ENCODE measurements at places on chromosomes 2 and 18.

DNA sequence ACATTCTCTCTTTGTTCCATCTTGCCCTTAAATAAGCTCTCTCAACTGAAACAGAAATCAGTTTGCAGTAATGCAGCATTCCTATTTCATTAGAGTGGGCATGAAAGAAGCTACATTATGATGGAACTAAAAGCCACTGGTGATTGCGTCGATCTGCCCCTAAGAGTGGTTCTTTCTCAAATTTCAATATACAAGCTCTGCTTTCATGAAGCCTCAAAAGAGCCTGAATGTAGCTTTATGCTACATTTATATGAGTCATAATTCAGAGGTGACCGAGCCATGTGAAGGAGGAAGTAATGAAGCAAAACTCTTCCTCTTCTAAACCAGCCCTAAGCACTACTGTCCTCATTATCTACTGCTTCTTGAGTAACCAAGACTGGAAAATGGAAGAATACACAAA lies 64.8 kb upstream of the CYTIP start:
- no peak for DNase-seq

DNA sequence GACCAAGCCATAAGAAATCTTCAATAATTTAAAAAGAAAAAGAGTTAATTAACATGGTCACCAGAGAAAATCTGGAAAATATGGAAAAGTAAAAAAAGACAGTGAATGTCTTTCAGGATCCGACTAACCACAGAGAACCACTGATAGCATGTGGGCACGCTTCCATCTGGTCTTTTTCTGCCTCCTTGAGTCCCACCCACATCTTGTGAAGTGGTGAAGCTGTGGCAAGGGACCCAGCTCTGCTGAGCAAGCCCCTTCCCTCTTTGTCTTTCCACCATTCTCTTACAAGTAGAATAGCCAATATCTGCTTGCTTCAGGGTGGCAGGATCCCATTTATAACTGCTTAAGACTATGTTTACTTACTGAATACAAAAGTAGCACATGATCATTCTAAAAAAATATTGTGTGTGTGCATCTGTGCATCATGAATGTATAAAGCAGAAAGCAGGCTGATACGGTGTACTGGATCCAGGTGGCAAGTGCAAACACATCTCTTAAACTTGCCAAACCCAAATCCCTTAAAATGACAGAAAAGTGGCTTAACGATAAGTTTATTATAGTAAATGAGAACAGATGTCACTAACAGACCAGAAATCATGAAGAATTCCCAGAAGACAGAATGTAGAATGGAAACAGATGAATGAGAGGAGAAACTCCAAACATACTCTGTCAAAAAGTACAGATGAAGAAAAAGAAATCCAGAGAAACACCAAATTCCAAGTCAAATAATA lies 52.3 kb downstream of the FOXI3 start:
- no peak for DNase-seq

DNA sequence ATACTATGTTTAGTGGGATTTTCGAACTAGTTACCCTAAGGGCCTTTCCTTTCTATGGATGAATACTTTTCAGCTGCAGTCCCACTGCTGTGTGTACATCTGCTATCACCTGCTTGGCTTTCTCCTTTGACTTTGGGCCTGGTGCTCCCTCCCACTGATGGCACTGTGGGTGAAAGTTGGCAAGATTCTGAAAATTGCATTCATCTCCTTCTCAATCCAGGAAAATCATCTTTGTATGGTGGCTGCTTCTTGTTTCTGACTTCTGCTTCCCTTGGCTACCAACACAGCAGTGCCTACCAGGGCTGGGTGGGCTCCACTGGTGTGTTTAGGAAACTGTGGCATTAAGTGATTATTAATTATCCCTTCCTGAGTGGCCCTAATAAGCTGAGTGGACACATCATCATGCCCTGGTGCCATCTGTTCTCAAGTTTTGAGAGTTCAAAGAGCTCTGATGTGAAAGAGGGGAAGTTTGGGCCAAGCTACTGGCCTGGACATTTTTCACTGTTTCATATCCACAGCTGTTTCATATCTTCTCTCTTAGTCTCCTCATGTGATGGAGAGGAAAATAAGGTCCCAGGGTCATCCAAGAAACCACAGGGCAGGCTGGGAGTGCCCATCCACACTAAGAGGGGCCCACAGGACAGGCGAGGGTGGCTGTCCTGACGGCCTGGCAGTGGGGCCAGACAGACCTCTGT lies 16.7 kb downstream of the HK2 start:
- DNase-seq, result no peak

DNA sequence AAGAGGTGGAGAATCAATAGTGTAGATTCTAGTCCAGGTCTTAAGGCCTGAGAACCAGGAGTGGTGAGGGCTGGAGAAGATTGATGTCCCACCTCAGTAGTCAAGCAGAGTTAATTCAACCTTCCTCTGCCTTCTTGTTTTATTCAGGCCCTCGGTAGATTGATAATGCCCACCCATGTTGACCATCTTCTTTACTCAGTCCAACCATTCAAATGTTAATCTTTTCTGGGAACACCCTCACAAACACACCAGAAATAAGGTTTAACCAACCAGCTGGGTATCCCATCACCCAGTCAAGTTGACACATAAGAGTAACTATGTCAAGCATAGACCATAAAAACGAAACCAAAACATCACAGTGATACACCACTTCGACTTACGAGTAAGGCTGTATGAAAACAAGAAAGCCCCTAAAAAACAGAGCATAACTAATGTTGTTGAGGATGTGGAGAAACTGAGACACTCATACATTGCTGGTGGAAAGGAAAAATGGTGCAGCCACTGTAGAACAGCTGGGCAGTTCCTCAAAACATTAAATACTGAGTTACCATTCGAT lies 57.5 kb downstream of the SLC35F5 start:
- no peak for DNase-seq

DNA sequence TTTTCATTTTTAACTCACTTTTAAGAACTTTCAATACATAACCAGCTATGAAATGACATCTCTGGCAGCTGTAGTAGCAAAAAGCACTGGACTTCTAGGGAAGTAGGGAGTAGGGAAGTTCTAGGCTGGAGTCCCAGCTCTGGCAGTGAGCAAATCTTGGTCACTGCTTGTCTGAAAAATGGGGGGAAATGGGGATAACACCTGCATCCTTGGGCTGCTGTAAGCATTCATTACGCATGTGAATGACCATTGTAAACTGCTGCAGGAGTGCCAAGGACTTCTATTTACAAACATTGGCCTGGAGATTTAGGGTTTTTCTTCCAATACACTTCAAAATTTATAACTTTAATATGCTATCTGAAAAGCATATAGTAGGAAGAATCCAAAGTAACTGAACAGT lies 972 bp upstream of the MPP4 start:
- DNase-seq, result no peak

DNA sequence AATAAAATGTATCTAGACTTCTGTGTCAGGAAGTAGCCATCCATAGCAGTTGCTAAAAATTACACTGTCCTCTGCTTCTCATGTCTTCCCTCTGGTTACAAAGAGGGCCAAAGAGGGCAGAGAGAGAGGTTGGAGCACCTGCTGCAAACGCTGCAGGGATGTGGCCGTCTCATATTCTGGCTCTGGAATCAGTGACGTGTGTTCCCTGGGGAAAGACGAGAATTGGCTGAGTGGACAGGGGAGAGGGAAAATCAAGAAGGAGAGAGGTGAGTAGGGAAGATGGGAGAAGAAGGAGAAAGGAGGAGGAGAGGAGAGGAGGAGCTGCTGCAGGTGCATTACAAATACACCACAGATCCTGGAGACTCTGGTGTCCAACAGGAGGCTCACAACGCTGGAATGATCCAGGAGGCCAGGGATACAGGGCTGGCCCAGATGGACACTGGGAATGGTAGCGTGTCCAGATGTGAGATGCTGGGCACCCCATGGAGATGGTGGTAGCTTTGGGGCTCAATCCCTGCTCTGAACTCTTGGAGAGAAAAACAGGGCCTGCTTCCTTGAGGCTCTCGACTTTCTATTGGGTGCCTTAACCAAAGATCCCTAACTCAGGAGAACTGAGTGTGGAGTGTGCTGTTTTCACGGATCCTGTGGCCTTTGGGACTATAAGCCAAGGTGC lies 118.4 kb upstream of the PXDN start:
- DNase-seq, result no peak
